Suppressor macrophage treated with lipopolysaccharide for 1 hour (primary cell): ENCODE measurements at places on chromosomes 4 and X.

DNA sequence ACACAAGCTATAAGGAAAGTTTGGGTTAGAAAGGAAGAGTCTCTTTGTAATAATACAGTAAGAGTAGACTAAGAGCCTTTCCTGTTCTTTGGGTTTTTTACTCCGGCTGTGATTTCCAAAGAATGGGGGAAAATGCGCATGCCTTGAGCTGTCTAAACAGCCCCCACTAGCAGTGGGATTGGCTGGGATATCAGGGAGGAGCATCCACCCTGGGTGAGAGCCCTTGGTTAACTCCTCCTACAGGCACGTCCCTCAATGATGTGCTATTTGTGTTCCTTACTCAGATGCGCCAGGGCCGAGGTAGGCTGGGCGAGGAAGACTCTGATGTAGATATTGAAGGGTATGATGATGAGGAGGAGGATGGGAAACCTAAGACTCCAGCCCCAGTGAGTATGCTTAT, 74.0 kb upstream of the OGT start:
- DNase-seq, result no peak

- DNase-seq, result no peak
Measured at GRCh38 chr4:112854420-112854819, 195.0 kb upstream of the ANK2 start.

- DNase-seq, result peak; percentile 19
Measured at GRCh38 chrX:96721354-96721753, 36.7 kb downstream of the DIAPH2 start.

- DNase-seq, result no peak
Measured at GRCh38 chr4:182434720-182435119, 191.5 kb downstream of the TENM3 start.

- no peak for DNase-seq
Measured at GRCh38 chr4:7193030-7193958, 956 bp downstream of the SORCS2 start.

DNA sequence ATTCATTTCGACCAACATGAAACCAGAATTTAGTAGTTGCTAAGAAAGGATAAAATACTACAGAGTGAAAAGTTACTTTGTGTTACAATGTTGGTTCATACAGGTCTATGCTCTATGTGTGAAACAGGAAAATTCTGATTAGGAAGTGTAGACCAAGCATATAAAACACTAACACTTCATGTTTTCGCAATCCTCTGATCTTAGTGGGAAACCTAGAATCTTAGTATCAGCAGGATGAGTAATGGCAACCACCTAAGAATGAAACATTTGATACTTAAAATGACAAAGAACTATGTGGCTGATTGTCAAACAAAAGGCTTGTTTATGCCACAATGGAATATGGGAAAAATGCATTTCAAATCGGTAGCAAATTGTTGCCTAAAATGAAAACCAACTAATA, 116.1 kb downstream of the AMMECR1 start:
- DNase-seq, result no peak

DNA sequence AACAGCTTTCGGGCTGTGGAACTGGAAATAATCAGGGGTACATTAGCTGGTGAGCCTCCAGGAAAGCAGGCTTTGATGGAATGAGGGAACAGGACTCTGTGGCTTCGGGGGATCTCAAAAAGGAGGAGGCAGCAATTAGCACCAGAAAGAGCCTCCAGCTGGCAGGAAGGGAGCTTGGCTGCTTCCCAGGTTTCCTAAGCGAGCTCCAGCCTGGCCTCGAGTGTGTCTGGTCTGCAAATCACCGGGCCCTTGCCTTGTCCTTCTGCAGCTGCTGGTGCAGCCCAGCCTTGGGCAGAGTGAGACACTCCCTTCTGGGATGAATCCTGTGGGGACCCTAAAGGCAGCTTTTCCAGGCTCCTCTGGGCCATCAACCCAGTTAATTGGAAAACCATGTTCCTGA, 10.7 kb upstream of the PDHA1 start:
- DNase-seq, result no peak

DNA sequence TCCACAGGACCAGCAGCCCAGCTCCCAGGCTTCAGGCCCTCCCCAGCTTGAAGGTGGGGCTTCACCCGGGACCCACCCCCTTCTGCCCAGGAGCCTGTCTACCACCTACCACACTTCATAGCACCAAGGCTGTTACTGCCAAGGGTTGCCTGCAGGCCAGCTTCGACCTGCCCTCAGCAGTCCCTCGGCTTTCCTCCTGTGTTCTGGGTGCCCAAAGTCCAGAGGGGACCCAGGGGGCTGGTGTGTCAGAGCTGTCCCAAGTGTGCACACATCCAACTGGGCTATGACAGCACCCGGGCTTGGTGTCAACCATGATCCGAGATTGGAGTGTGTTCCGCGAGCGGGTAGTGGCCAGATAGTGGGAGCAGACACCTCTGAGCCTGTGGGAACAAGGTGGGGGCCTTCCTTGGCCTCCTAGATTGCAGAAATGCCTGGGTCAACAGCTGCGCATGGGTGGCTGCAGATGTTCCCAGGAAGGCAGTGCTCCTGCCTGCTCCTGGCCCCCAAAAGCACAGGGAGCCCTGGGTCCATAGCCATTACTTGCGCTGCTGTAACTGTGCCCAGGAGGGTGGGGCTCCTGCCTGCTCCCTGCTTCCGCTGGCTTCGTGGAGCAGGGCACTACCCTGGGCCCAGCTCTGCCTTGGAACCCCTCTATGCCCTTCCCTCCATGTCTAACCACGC, 16.8 kb downstream of the SULT1B1 start:
- DNase-seq, result no peak
